ENCODE measurements at places on chromosomes 12 and 14.

GRCh38 chr14:99677231-99678140 lies 6.6 kb upstream of the CYP46A1 start:
- no peak for DNase-seq

DNA sequence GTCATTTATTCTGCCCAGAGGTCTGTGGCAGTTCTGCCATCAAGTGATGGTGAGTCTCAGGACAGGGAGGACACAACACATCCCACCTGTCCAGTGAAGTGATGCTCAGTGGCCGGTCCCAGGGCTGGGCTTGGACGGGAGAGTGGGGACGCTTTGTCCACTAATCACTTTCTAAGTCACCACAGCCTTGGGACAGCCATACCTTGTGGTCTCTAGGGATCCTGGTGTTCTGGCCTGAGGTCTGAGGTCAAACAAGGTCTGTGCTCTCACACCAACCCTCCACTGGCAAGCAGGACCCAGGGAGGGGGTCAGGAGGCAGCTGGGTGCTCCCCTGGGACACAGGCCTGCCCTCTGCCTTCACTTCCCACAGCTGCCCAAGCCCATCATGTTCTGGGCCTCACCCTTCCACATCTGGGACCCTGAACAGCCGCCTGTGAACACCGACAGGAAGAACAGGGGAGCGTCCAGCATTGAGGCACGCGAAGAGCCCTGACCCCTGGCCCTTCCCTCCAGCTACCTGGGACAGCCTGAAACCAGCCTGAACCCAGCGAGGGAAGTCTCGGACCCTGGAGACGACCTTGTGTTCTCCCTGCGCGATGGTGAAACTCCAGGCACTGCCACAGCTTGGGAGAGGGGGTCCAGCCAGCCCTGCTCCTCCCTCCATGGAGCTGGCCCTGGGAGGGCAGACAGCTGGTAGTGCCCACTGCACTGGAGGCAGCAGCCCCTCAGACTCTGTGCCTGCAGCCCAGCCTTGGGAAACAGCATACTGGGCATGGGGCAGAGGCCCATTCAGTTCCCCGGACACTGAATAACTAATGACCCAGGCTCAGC lies 19.7 kb upstream of the GPR132 start:
- DNase-seq = no peak

DNA sequence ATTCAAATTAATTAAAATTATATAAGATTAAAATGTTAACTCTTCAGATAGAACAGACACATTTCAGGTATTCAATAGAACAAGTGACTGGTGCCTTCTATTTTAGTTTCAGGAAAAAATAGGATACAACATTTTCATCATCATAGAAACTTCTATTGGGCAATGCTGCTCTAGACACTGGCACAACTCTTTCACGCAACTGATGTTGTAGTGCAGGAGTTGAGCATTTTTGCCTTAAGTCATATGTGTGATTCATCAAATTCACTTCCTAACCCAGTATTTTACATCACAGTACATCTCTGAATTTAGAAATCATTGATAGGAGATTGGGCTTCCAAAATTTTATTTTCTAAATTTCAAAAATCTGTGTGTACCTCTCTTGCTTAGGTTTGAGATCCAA lies 215.4 kb upstream of the DIO2 start:
- no peak for DNase-seq

DNA sequence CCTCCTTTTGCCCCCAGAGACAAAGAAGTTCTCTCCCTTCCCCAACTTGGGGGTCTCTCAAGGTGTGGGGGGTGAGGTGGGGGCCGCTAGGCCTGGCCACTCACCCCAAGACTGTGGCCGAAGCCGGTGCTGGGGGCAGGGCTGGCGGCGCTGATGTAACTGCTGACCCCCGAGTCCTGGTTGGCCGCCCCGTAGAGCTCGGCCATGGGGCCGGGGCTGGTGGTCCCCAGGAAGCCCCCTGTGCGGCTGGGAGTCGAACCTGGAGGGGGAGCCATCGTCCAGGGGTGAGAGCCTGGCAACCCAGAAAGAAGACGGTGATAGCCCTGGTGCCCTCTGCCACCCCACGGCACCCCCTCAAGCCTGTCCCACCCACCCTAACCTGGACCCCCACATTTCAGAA lies 18.5 kb upstream of the PLA2G1B start:
- DNase-seq = no peak

DNA sequence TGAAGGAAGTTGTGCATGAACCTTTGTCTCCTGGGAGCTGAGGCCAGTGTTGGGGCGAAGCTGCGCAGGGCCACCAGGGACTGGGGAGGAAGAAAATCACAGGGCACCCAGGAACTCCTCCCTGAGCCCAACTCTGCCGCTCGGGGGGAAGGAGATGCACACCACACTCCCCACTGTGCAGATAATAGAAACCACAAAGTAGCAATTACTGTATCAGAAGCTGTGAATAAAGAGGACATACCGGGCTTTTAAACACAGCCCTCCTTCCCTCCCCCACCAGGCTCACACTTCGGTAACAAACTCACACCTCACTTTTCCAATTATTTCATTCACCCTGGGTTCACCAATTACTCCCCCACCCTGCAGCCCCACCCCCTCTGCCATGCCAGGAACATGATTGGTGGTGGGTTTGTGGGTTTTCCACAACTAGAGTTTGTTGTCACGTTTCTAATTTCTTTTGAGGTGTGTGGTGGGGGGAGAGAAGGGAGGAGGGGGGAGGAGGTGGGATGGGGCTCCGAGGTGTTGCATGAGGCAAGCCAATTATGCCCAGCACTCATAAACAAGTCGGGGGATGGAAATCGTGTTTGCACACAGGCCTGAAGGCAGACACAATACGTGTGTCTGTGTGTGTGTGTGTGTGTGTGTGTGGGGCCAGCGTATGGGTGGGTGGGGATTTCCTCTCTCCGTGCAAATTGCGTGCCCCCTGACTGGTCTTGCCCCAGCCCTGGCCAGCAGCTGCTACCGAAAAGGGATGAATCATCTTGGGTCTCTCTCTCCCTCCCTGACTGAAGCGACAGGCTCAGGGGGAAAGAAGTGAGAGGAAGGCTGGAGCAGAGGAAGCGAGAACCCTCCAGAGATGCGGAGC lies 103.3 kb downstream of the RBM19 start:
- DNase-seq = no peak

- DNase-seq = no peak
Measured at GRCh38 chr14:98293576-98293975, 978.4 kb downstream of the BCL11B start.

- no peak for DNase-seq
Measured at GRCh38 chr14:69632164-69632563, 20.8 kb downstream of the SUSD6 start.

DNA sequence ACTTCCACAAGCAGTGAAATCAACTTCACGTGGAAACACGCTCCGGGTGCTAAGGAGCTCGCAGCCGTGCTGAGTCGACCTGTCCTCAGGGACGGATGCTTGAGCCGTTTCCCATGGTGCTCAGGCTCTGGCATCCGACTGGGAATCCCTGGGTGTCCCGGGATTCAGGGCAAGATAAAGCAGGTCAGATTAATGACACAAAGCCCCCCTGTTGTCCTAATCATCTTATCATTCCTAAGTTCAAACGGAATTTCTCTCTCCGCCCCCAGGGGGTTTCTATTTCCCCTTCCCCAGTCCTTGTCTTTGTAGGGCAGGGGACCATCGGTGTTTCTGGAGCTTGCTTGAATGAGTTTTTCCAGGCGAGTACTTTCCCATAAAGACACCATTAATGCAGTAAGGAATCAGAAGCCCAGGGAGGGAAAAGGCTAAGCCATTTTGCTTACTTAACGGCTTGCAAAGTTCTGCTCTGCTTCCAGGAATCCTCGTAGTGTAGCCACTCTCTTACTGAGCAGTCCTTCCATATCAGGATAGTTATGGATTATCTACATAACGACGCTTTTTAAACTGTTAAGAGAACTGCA lies 116.5 kb downstream of the TMEM132C start:
- no peak for DNase-seq

DNA sequence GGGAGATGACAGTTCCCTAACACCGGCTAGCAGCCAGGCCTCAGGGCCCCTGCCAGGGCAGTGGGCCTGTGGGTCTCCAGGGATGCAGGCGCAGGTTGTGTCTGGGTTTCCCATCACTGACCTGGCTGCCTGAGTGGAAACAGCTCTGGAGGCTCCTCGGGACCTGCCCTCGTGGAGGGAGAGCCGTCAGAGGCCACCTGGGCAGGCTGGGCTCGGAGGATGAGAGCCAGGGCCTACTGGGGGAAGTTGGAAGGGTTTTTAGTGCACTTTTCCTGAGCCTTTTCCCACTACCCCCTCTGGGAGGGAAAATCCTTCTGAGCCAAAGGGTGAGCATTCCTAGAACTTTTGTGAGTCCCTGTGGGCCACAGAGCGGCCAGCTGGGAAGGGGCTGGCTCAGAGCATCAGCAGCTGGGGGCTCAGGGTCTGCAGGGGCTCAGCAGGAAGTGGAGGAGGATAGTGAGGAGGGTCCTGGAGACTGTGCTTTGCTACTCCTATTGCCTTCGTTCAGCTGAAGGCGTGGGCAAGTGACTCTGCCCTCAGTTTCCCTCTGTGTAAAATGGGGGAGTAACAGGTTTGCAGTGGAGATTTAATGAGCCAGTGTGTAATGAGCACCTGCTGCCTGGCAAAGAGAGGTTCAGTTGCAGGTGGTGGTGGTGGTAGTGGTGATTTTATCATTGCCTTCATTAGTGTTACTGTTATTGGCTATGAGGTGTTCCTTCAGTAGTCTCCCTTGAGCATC lies 1.8 kb downstream of the SH2B3 start:
- DNase-seq = no peak

DNA sequence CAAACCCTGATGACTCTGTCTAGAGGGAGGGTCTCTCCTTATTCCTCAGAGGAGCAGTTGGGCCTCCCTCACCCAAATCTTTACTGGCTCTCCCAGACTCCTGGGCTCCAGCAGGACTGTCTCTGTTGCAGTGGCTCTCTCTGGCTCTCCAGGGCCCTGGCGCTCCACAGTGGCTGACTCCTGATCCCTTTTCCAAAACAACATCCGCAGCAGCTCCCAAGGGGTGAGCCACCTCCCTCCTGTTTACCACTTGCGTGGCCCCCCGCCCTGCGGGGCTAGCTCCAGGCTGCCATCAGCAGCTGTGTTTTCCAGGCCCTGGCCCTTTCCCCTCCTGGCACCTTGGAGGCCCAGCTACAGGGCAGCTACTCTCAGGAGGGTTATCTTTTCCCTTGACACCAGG lies 123.5 kb downstream of the CALM1 start:
- no peak for DNase-seq
